Stimulated activated CD8-positive, alpha-beta memory T cell treated with anti-CD3 and anti-CD28 coated beads, Interleukin-15, amount 100 ng/mL, for 48 hours (primary cell): ENCODE measurements at places on chromosomes 16 and 17.

- no peak for DNase-seq
These were observed 5.0 kb downstream of the GRB2 start for GRCh38 chr17:75400326-75400939.

GRCh38 chr16:3148256-3149192, 13.7 kb downstream of the ZNF213 start:
- no peak for DNase-seq

DNA sequence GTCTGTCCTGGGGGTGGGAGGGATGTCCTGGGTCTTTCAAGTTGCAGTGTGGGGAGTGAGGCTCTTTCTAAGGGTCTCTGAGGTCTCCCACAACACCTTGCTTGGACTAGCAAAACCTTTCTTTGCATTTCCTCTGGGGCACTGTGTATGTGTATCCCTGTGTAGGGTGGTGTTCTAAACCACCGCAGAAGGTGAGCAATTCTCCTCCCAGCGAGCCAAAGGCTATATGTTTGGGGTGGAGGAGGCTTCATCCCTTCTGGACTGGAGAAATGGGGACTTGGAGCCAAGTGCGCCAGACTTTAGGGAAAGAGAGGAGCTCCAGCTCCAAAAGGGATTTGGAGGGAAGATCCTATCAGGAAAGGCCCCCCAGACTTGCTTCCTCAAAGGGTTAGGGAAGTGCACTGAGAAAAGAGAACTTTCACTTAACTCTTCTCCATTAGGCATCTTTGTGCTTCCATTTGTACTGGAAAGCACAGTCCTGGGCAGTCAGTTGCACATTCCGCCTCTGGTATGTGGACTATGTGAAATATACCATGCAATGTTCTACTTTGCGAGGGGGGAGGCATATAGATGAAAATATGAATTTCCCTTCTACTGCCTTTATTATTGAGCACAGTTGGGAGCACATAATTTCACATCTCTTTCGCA, 18.9 kb upstream of the HOXB9 start:
- no peak for DNase-seq

GRCh38 chr16:49994006-49994405, 31.0 kb upstream of the CNEP1R1 start:
- DNase-seq = no peak

DNA sequence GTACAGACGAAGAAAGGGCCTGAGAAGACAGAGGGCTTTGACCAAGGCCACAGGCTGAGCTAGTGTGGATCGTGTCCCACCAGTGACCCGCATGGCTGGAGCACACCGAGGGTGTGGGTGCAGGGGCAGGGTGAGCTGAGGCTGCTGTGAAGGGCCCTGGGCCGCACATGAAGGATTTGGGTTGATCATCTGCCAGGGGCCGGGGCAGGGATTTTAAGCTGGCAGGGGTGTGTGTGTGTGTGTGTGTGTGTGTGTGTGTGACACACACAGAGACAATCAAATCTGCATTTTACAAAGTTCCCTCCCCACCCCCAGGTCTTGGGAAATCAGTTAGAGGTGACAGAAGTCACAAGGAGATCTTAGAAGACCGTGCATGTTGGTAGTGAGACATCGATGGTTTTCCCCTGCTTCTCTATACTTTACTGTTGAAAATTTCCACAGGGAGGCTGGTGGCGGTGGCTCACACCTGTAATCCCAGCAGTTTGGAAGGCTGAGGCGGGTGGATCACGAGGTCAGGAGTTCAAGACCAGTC, 65.2 kb downstream of the SRCIN1 start:
- DNase-seq = no peak

DNA sequence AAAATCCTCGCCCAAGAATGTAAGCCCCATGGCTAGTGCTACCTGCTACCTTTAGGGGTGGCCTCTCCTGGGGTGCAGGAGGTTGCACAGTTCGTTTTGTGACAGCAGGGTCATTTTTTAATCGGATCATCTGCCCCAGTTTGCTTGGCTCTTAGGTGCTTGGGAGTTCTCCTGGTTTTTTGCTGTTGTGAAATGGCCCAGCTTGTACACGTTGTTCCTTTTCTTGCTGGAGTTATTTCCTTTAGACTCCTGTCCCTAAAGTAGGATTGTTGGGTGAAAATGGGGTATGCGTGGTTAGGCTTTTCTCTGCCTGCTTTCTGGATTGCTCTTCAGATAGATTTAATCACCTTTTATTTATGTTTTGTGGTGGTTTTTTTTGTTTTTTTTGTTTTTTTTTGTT, 25.8 kb downstream of the ABCC1 start:
- DNase-seq = no peak

GRCh38 chr17:36653856-36654255, 52.5 kb downstream of the MRM1 start:
- no peak for DNase-seq

- DNase-seq = no peak
These were observed 28.5 kb upstream of the SUPT4H1 start for GRCh38 chr17:58380207-58381123.

DNA sequence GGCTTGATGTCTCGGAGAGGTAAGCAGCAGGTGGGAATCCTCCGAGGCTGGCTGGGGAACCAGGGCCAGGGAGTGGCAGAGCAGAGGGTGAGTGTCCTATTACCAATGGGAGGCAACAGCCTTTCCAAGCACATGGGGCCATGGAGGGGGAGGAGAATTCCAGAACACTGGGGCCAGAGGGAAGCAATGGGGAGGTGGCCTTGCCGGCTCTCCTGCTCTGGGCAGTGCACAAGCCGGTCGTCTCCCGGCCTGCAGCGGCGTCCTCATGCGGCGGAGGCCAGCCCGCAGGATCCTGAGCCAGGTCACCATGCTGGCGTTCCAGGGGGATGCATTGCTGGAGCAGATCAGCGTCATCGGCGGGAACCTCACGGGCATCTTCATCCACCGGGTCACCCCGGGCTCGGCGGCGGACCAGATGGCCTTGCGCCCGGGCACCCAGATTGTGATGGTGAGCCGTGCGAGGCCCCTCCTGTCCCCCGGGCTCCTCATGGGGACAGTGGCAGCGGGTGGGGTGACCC, 21.9 kb downstream of the SGSH start:
- DNase-seq = no peak

DNA sequence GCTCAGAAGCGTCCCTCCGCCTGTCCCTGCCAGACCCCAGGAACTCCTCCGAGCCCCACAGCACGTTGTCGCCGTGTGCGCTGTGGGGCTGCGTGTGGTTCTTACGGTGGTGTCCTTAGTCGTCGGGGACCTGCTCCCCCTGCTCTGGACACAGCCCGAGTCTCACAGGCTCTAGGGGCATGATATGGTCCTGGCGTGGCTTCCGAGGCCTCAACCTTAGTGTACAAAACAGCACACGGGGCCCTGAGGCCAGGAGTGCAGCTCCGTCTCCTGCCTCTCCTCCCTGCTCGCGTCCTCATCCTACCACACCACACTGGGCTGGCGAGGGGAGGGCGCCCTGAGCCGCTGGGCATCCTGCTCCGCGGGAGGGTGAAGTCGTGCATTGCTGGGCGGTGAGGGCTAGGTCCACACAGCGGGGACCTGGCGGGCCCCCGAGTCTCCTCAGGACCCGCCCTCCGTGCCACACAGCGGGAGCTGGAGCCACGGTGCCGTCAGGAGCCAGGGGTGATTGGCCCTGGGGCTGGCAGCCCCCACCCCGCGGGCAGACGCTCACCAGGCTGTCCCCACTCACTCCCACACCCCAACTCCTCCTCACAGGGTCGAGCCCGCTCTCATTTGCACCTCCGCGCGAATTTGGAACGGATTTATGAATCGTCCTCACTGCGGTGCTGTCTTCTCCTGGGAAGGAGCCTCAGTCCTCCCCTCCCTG, 1.2 kb upstream of the MAFG start:
- no peak for DNase-seq

GRCh38 chr17:39069114-39069756, 82.2 kb downstream of the PLXDC1 start:
- no peak for DNase-seq

DNA sequence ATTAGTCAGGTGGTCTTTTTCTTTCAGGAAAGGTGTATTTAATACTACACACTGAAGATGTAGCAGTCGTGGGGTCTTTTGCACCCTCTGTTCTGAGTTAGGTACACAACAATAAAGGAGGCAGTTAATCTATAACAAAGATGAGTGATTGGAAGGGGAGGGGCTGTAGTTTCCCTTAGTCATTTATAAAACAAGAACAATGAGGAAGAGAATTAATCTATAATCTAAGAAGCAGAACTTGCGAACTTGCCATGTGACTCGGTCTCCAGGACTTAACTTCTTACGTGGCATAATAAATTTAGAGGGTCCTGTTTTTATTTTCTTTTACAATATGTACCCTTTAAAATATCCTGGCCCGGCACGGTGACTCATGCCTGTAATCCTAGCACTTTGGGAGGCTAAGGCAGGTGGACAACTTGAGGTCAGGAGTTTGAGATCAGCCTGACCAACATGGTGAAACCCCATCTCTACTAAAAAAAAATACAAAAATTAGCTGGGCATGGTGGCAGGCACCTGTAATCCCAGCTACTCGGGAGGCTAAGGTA, 8.6 kb upstream of the APPBP2 start:
- DNase-seq = no peak

GRCh38 chr16:81374550-81374949, 59.8 kb downstream of the GAN start:
- no peak for DNase-seq

- no peak for DNase-seq
These were observed 23.9 kb downstream of the SLC38A10 start for GRCh38 chr17:81271226-81271625.

DNA sequence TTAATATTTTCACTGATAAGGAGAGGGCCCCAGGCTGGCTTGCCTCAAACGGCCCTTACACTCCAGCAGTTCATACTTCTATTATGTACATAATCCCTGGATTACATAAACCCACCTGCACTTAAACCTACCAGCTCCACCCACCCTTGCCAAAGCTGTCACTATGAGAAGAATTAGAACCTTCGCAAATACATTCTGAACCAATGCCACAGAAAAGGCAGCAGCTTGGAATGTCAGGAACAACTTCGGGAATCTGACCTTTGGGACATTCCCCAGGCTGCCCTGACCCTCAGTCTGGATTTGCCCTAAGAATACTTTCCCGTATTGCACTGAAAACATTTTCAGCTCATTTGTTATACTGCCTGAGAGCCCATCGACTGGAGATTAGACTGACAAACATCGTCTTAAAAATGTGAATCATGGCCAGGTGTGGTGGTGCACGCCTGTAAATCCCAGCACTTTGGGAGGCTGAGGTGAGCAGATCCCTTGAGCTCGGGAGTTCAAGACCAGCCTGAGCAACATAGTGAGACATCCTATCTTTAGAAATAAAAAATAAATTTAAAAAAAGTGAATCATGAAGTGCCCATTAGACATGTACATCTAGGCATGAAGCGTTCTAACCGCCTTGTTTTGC, 21.0 kb upstream of the SEC14L1 start:
- no peak for DNase-seq

DNA sequence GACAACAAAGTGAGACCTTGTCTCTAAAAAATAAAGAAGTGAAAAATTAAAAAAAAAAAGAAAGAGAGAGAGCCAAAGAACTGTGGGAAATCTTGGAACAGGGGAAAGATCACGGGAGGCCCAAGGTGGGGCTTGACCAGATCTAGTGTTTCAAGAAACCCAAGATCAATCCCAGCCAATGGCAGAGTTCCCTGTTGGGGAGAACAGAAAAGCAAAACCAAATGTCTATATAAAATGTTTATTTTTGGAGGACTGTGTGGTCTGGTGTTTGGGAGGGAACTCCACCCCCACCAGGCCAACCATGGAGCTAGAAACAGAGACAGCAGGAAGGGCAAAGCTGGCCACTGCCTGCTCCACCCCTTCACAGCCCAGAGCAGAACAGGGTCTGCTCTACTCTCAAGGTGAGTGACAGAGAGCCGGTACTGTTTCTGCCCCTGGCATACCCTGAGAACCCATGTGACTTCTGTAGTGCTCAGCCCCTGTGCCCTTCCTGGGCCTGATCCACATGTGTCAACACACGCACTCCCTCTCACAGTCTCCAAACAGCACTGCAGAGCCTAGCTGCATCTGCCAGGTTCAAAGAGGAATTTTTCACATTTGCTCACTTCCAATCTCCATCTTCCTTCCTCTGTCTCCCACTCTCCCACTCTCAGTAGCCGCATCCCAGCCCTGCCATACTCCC, 3.7 kb downstream of the TMEM101 start:
- DNase-seq = no peak

DNA sequence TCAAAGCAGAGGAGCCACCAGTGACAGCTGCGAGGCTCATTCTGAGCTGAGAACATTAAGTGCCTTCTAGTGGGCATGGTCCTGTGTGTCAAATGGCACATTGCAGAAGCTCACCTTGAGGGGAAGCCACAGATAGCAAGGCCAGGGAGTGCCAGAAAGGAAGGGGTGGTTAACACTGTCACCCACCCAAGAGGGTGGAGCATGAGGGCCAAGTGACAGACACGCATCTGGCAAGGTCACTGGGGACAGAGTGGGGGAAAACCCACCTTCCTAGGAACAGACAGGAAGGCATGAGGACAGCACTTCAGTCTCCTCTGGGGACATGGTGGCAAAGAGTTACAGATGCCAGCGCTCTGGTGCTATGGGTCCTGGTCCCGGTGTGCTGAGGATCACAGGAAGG, 22.1 kb downstream of the NUBP1 start:
- DNase-seq = no peak

DNA sequence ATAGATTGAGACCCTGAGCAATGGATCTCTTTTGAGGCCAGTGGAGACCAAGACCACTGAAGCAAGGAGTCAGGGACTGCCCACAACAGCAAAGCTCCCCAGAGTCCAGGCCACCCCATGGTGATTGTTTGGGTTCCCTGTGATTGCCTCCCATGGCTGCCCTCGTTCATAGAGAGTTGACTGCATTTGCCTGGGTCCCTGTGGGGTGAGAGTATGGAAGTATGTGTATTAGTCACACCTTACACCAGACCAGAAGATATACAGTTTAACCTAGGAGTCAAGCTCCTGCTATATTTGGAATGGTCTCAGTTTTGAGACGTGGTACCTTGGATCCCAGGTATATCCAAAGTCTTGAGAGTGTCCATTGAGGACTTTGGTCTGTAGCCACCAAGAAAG, 20.2 kb downstream of the HLF start:
- no peak for DNase-seq
